Activated gamma-delta T cell treated with anti-CD3 and anti-CD28 coated beads, Interleukin-2, amount 50 U/mL, for 16 hours (primary cell): ENCODE measurements at places on chromosomes 5 and 9.

DNA sequence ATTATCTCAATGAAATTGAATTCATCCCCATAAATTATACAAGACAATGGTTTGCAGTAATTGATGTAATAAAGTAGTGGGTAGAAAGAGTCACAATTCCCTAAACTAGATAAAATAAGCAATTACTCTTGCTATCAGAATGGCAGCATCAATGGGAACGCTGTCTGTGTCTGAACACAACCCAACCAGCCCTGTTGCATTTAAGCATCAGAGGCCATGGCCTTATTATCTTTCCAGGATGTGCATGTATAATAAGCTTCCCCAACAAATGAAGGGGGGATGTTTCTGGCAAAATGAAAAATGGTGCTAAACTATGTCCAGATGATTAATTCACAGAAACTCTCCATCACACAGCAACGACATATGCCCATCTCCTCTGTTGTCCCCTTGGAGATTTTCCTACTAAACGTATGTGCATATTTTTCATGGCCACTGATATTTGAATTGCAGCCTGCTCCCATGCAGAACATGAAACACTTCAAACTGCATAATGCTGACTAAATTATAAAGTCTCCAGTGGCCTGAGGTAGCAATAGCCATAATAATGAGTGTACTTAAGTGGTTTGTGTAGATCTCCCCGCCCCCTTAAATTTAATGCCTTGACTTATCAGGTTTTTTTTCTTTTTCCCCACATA is 306.9 kb upstream of the ADAMTS16 start:
- no peak for DNase-seq

- DNase-seq = no peak
Observed at GRCh38 chr9:117247266-117247665, 167.6 kb downstream of the ASTN2 start.

DNA sequence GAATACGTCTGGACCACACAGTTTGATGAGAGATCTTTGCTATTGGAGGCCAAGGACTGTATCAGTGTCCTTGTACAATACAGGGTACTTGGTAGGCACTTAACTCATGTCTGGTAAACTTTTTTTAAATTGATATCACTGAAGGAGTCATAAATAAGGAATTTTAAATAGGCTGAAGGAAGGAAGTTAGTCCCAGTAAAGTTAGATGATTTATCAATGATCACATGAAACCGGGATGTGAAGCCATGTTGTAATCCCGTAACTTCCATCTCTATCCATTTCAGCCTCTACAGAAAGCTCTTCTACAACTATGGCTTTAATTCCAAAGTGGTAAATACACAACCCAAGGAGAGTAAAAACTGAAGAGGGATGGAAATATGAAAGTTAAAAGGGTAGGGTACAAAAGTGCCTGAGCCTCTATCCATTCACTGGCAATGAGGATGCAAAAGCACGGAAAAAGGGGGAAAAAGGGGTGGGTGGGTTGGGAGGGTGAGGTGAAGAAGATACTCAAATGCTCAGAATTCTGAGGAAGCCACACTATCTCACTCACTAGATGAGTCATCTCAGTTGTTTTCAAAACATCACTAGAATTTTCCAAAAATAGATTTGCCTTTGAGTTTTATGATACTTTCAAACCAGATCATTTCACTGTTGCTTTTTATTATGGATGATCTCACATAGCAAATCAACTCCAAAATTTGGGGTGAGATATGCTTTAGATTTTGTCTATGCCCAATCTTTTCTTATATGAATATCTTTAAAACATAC is 1053.5 kb downstream of the NR2F1-AS1 start:
- no peak for DNase-seq

DNA sequence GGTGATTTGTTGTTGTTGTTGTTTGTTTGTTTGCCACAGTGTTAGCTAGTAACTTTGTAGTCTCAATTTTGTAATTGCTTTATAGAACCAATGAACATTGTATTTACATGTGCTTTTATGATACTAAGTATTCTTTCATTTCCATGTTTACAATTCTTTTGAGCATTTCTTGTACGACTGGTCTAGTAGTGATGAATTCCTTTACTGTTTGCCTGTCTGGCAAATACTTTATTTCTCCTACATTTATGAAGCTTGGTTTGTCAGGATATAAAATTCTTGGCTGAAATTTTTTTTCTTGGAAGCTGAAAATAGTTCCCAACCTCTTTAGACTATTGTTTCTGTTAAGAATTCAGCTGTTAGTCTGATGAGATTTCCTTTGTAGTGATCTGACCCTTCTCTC is 55.6 kb upstream of the SNCAIP start:
- no peak for DNase-seq

DNA sequence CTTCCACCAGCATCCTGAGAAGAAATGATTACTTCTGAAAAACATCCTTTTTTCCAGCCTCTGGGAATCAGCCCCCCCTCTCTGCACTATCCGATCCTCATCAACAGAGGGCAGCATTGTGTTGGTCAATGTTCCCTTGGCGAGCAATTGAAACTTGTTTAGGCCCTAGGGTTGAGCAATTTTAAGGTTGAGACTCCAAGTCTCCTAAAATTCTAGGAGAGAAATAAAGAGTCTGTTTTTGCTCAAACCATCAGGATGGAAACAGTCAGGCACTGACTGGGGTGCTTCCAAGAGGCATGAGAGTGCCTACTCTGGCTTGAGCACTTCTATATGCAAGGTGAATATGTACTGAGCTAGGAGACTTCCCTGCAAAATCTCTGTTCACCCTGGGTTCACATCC is 12.4 kb upstream of the CYFIP2 start:
- no peak for DNase-seq

DNA sequence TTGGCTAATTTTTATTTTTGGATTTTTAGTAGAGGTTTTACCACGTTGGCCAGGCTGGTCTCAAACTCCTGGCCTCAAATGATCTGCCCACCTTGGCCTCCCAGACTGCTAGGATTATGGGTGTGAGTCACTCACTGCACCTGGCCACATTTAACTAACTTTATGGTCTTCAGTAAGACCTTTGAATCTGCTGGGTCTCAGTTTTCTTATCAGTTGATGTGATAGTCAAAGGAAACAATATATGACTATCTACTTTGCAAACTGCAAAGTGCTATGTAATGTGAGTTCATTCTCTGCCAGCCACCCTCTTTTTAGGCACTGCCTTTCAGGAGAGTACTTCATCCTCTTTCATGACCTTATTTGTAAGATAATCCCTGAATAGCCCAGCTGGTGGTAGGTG is 474.7 kb downstream of the PDE4D start:
- DNase-seq = no peak

GRCh38 chr5:148012801-148013200 is 51.0 kb upstream of the SPINK5 start:
- DNase-seq = no peak

GRCh38 chr5:1524481-1524798 is 680 bp upstream of the LPCAT1 start:
- DNase-seq = no peak

- DNase-seq = no peak
Observed at GRCh38 chr5:178416919-178417318, 173.3 kb downstream of the COL23A1 start.

GRCh38 chr9:132409828-132410528 is at the start of gene CFAP77:
Gene CFAP77 (plus strand): TSS chr9:132410211. CDS start chr9:132410272, 61 bp downstream.
- DNase-seq = no peak

- no peak for DNase-seq
Observed at GRCh38 chr5:81789033-81789432, 38.1 kb upstream of the SSBP2 start.

DNA sequence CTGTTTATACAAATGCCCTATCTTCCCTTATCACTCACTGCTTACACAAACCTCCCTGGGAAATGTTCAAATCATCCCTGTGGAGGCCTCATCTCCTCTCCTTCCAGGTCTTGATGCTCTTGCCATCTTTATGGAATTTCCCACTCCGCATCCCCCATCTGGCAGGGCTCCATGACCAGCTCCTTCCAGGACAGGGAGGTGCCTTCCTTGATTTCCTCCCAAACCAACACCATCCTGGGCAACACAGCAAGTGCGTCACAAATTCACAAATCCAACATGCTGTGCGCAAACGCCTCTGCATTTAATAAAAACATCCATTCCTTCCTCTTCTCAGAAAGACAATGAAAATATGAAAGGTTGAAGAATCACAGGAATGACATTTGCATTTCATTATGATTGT is 51.7 kb downstream of the EPB41L4A start:
- no peak for DNase-seq

GRCh38 chr5:96924016-96924443 is 11.8 kb upstream of the LNPEP start:
- DNase-seq = no peak

DNA sequence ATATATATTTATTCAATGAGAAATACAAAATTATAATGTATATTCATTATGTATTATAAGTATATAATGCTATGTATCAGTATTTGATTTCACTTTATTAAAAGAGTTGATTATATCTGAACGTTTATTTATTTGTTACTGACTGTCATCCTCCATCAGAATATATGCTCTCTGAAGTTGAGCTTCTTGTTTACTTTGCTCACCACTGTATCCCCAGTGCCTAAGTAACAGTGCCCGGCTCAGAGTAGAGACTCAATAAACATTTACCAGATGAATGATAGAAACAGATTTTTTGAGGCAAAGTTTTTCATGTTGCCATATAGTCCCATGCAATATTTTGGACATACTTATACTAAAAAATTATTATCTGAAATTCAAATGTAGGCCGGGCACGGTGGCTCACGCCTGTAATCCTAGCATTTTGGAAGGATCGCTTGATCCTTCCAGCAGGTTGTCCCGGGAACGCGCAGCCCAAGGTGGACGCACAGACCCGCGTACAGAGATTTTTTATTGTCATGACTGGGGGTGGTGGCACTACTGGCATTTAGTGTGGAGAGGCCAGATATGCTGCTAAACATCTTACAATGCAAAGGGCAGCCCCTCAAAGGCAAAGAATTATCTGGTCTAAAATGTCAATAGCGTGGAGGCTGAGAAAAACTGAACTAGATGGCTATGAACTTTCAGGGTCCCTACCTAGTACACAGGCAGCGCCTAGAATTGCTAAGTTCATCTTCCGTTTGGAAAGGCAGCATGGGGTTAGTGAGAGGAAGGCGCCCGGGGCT is 761 bp upstream of the DNAJC25 start:
- DNase-seq = no peak

- no peak for DNase-seq
Observed at GRCh38 chr9:130932255-130933079, 6.6 kb downstream of the FIBCD1 start.

DNA sequence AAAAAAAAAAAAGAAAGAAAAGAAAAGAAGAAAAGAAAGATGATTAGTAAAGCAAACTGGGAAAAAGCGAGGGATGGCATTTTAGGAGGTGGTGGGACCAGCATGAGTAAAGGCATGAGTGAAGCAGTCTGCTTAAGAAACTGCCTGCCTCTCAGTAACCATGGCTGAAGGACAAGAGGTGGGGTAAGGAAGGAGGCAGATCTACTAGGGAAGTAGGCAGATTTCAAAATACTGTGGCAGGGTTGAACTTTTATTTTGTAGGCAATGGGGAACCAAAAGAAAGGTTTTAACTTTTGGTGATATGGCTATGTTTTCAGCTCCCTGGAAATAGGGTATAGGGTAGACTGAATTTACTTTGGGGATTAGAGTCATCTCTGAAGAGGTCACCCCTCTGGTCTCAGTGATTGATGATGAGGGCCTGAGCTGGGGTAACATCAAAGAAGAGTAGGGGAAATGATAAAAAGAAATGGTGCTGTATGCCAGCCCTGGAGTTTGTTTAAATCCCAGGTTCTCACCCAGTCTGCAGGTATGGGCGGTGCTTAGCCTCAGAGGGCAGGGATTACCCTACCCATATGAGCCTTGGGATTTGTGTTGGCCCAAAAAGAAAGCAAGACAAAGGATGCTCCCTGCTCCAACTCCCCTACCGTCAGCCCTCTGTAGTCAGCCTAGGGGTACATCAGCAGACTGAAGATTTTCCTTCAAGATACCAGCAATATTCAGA is 316.2 kb downstream of the CWC27 start:
- no peak for DNase-seq

- no peak for DNase-seq
Observed at GRCh38 chr5:179791881-179792611, 1.7 kb upstream of the LTC4S start.

DNA sequence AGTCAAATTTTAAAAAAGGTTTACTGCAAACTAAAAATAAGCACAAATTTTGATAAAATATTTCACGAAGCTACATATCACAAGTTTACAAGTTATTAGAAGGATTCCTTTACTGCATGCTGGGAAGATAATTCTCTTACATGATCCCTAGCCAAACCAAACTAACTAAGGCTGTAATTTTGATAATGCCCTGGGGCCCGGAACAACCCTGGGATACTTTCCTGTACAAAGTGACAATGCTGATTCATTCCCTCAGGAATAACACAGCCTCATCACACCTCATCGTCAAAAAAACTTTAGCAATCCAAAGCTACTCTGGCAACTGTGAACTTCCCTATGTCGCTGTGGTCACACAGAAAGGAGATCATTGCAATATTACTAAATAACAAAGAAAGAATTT is 402.9 kb downstream of the RAB3C start:
- no peak for DNase-seq

DNA sequence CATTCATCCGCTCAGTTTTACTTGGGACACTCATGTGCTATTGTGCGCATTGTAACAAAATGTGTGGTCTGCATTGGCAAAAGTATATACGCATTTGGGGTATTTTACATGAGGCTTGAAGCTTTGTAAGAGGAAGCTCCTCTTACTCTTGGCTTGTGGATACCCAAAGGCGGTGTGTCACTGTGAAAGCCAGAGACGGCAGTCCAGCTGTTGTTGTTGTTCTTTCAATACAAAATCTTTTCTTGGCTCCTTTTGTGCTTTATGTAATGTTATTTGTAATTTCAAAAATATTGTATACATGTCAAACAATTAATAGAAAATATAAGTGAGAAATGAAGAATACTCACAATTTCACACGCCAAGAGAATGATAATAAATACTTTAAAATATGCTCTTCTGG is 128.3 kb upstream of the MOCS2 start:
- DNase-seq = no peak
